Adrenal gland (tissue), 19 donors: ENCODE measurements at places on chromosomes 2 and 18. TPM values are rescaled to one million over a fixed set of nuclear protein-coding genes. Genes with fewer than 3 reads are reported as not detected.

PID1 gene
- polyA plus RNA-seq, result 19.9 TPM

SERPINB12 gene
- not detected for polyA plus RNA-seq

ADGRF3 gene
- polyA plus RNA-seq, result 0.16 TPM

CD8B gene
- polyA plus RNA-seq, result 1.1 TPM

EMILIN1 gene
- polyA plus RNA-seq, result 4.2 TPM

UGT1A10 gene
- polyA plus RNA-seq, result not detected

ABCG8 gene
- polyA plus RNA-seq, result 0.11 TPM

TSGA10 gene
- 4.4 TPM for polyA plus RNA-seq

ADRA2B gene
- 5.5 TPM for polyA plus RNA-seq

SIX2 gene
- not detected for polyA plus RNA-seq

SLC5A7 gene
- polyA plus RNA-seq, result 0.51 TPM

POTEJ gene
- not detected for polyA plus RNA-seq

CHRND gene
- polyA plus RNA-seq, result not detected

IL1R2 gene
- 17.9 TPM for polyA plus RNA-seq

CPLX4 gene
- polyA plus RNA-seq, result not detected

FIGN gene
- polyA plus RNA-seq, result 5.4 TPM

RANBP2 gene
- 17.7 TPM for polyA plus RNA-seq

ALPI gene
- not detected for polyA plus RNA-seq

KIF1A gene
- 16.1 TPM for polyA plus RNA-seq

RIT2 gene
- 0.99 TPM for polyA plus RNA-seq

ABCB11 gene
- polyA plus RNA-seq, result 0.13 TPM

CNDP2 gene
- polyA plus RNA-seq, result 49.7 TPM

SGPP2 gene
- polyA plus RNA-seq, result 1.3 TPM

RASGRP3 gene
- polyA plus RNA-seq, result 2.5 TPM

SCYGR4 gene
- not detected for polyA plus RNA-seq

LINC00305 gene
- polyA plus RNA-seq, result not detected

RESP18 gene
- polyA plus RNA-seq, result not detected

RAD51AP2 gene
- 0.16 TPM for polyA plus RNA-seq

LYG1 gene
- polyA plus RNA-seq, result 0.57 TPM

NT5DC4 gene
- not detected for polyA plus RNA-seq

REG3A gene
- polyA plus RNA-seq, result 2.2 TPM

HOXD4 gene
- polyA plus RNA-seq, result 2.2 TPM

CCDC150 gene
- 0.71 TPM for polyA plus RNA-seq

C2orf74 gene
- 74.8 TPM for polyA plus RNA-seq

TEKT4 gene
- not detected for polyA plus RNA-seq

UNC80 gene
- 3.4 TPM for polyA plus RNA-seq

TMEM163 gene
- 7.5 TPM for polyA plus RNA-seq

AQP12B gene
- polyA plus RNA-seq, result 0.48 TPM

SOX11 gene
- polyA plus RNA-seq, result not detected

CDH19 gene
- polyA plus RNA-seq, result 4.5 TPM

DAPL1 gene
- polyA plus RNA-seq, result 177 TPM

KCNG3 gene
- polyA plus RNA-seq, result 0.24 TPM

ERLEC1 gene
- polyA plus RNA-seq, result 149 TPM

TMEM237 gene
- polyA plus RNA-seq, result 18.8 TPM

SPDYA gene
- polyA plus RNA-seq, result 0.24 TPM

GALR1 gene
- polyA plus RNA-seq, result 0.64 TPM

ABCG5 gene
- 0.08 TPM for polyA plus RNA-seq

PLCD4 gene
- polyA plus RNA-seq, result 23.2 TPM

FSHR gene
- polyA plus RNA-seq, result not detected

PSMA8 gene
- polyA plus RNA-seq, result 0.24 TPM

AGFG1 gene
- 19.7 TPM for polyA plus RNA-seq

RBM43 gene
- polyA plus RNA-seq, result 5.7 TPM

CDK15 gene
- polyA plus RNA-seq, result 0.80 TPM

NR4A2 gene
- 14.1 TPM for polyA plus RNA-seq

UGT1A6 gene
- not detected for polyA plus RNA-seq

TWSG1 gene
- 10.1 TPM for polyA plus RNA-seq

SESTD1 gene
- polyA plus RNA-seq, result 5.6 TPM

CTNNA2 gene
- 1.4 TPM for polyA plus RNA-seq
